Effector CD4-positive, alpha-beta T cell (primary cell): ENCODE measurements at places on chromosomes 2 and 18.

DNA sequence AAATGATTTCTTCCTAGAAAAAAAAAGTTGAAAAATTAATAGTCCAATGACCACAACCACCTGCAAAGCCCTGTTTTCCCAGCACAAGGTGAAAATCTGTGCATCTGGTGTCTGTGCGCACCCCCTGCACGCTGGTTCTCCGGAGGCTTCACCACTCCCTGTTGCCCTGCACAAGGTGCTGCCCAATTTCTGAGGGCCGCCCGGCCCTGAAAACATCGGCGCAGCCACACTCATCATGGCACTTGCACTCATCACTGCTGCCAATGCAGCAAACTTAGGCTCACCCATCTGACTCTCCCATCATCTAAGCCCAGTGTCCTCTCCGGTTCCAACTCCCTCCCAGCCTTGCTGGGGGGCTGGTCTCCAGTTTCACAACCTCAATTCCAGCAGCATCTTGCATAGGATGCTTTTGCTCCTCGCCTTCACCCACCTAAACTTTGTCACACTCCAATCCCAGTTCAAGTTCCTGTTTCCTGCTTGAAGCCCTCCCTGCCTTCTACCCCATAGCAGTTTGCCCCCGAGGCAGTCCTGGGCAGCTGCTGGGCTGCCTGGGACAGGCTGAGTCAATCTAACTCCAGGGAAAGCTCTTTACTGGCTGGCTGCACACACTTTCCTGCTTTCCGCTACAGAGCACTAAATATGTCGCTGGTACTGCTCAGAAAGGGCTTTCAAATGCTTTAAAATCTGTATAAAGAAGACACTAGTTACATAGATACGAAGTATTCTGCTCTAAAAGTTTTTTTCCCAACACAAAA lies 522.5 kb upstream of the ID2 start:
- DNase-seq, result no peak

- no peak for DNase-seq
These were observed 52.4 kb downstream of the TGFA start for GRCh38 chr2:70501215-70501614.

DNA sequence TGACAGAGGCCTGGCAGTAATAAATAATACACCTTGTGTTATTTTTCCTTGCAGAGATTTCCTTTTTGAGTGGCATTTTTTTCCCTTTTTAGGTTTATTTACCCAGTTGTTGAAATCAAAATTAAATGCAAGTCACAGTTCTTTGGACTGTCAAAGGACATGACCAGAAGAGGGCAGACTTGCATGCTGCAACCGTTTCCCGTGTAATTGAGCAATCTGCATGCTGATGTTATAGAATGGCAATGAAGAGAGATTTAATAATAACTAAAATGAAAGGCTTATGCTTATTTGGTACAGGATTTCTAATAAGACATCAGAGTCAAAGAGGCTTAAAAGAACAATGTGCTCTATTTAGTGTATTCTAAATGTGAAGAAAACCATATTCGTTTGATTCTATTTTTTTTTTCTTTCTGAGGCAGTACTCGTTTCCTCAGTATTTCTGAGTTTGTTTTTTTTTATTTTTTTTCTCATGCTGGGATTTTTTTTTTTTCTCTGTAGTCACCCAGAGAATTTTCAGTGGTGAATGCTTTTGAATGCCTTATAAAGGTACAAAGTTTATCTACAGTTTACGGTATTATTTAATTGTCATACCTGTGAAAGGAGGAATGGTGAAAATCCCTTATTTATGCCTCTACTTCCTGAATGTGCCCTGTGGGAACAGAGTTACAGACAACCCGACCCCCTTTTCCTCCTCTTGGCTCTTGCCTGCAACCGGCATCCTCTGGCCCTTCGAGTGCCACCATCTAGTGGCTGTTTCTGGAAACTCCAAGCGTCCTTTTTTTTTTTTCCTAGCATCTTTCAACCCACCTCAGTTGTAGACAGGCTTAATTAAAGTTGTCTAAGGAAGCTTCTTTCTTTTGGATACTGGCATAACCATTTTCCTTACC lies 368.5 kb downstream of the LRRTM1 start:
- no peak for DNase-seq

DNA sequence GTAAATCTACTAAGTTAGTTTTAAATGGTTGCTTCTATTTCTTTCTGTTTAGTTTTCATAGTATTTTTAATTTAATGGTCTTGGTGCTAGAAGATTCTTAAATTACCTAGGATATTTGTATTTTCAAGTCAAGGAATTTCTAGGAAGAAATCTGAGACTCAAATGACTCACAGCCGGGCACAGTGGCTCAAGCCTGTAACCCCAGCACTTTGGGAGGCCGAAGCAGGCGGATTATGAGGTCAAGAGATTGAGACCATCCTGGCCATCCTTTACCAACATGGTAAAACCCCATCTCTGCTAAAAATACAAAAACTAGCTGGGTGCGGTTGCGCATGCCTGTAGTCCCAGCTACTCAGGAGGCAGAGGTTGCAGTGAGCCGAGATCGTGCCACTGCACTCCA lies 95.5 kb downstream of the C2orf74 start:
- DNase-seq, result no peak

- DNase-seq, result no peak
These were observed 279.3 kb downstream of the TMX3 start for GRCh38 chr18:68435581-68435980.

GRCh38 chr2:96913398-96914202 lies 43.7 kb upstream of the SEMA4C start:
- DNase-seq, result peak; percentile 29

GRCh38 chr2:175575346-175576258 lies 394.1 kb upstream of the ATP5MC3 start:
- no peak for DNase-seq

DNA sequence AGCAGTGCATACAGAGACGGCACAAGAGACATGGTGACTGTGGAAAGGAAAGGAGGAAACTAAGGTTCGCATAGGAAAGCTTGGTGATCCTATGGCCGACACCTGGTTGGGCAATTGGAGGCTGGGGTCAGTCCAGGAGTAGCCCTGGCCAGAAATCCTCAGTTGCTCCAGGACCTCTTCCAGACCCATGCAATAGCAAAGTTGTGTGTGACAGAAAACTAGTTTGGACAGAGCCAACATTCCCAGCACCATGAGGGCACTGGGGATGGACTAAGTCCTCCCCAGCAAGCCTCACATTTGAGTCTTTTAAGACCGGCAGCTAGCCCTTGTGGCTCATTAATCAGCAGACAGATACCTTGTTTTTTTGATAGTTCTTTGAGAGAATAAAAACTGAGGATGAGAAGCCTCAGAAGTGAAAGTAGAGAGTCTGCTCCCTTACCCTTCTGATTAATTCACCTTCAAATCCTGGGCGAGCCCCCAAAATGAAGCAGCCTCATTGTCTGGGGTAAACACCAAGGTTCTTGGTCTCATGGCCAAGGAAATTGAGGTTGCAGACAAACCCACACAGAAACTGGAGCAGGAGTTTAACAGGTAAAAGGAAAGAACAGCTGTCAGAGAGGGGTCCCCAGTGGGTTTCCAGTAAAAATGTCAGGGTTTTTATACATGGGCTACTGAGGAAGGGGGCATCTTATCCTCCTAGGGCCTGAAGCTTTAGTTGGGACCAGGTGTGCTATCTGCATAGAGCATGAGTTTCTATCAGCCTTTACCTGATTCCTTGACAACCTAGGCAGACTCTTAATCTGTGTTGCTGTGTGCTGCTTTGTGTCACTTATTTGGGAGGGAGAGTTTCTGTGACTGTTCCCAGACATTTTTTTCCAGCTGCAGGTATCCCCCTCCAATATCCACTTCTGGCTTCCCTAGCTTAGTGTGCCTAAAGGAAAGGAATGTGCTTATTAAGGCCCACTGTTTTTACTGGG lies 39.1 kb downstream of the STK17B start:
- DNase-seq, result peak; percentile 47

GRCh38 chr18:53941601-53942338 lies 282.7 kb downstream of the MBD2 start:
- DNase-seq, result no peak

DNA sequence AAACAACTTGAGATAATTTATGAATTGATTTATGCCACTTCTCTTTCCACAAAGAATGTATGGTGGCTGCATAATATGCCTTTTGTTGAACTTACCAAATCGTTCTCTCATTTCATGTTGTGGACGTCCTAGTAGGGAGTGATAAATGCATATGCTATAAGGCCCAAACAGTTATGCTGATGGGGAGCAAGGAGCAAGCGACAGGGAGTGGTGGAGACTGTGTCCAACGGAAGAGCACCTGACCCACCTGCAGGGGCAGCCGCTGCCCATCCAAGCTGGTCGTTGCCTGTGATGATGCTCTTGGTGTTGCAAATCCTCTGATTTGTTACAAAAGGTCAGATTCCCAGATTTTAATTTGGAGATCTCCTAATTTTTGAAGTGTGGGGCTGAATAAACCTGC lies 31.0 kb upstream of the MGAT4A start:
- DNase-seq, result no peak

DNA sequence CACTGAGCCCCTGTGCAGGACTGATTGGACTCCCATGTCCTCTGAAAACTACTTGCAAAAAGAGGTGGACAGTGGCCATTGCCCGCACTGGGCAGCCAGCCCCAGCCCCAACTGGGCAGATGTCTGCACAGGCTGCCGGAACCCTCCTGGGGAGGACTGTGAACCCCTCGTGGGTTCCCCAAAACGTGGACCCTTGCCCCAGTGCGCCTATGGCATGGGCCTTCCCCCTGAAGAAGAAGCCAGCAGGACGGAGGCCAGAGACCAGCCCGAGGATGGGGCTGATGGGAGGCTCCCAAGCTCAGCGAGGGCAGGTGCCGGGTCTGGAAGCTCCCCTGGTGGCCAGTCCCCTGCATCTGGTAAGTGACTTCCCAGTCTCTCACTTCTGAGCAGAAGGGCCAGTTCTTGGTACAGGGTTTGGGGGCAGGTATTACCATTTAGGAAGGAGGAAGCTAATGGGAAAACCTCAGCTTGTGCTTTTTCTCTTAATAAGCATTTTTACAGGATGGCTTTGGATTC lies 44.1 kb downstream of the TNFRSF11A start:
- no peak for DNase-seq

- DNase-seq, result no peak
These were observed 77.2 kb upstream of the STK17B start for GRCh38 chr2:196248467-196249094.

DNA sequence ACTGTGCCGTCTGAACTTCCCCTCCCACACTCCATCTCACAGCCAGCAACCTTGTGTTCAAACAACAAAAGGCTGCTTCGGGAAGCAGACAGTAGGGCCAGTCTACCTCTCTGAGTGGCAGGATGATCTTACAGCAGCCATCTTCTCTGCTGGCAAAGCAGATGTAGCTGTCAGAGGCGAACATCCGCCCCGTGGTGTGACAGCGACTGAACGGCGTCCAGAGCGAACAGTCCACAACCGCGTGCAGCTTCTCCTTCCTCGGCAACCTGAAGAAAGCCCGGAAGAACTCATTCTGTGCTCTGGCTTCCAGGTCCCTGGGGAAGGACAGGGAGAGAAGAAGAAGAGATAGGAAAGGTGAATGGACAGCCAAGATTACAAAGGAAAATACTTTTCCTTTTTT lies 38.0 kb downstream of the RPL31 start:
- DNase-seq, result no peak

- no peak for DNase-seq
These were observed 94.4 kb downstream of the RAPH1 start for GRCh38 chr2:203440671-203441070.

DNA sequence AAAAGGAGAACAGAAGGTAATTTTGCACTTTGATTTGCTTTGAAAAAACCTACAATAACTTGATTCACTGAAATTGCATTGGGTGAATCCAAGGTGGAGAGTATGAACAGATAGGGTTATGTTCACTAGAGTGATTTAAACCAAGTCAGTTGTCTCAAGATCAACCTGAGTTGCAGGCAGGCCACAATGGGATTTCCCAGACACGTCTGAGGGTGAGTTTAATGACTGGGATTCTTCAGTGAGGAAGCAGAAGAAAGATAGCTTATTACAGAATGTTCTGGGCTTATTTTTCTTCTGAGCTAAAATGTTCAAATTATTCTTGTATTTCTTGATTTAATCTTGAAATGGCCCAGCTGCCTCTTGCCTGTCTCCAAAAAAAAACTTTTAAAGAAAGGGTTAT lies 20.1 kb downstream of the COL4A4 start:
- no peak for DNase-seq

DNA sequence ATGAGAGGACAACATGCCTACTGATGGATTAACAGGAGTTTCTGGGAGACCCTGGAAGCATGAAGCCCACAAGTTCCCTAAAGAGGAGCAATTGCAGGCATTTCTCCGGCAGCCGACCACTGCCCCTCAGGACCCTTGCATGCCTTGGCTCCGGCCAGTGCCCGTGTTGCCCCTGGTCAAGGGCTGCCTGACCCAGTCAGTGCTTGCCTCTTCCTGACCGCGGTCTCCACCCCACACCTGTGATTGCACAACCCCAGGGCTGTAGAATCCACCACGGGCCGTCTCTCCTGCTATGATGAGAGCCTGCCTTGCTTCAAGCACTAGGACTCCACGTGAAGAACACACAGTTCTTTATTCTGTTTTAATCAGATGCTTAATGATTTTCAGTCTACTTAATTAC lies 127.5 kb downstream of the GLI2 start:
- DNase-seq, result no peak

DNA sequence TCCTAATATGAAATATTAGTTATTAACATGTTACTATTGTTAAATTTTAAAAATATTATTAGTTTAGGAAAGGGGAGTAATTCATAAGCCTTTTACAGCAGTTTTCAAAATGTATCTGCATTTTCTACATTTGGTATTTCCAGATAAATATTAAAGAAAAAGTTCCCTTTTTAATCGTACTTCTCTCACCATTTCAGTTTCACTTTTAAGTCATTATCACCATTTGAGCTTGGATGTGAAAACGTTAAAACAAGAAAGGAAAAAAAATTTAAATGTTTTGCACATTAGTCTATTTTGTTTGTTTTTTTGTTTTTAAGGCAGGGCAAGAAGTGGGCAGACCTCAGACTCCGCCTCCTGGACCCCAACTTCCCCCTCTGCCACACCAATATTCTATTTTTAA lies 3.3 kb upstream of the SRSF7 start:
- DNase-seq, result no peak

DNA sequence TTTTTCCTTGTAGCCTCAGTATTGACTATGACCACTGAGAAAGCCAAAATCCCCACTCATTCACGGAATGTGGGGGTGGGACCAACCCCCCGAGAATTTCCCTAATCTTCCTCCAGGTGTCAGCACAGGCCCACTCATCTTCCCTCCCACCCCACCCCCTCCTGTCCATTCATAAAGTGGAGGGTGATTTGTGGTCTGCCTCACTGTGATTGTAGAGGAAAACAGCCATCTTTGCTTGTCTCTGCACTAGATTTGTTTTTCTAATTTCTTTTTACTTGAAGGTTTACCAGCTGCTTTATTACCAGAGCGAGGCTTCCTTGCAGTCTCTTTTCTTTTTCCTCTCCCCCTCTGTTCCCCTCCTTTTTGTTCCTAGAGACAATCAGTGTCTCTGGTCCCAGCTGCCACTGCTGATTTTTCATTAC lies 171.8 kb downstream of the ICOS start:
- peak; percentile 23 for DNase-seq

DNA sequence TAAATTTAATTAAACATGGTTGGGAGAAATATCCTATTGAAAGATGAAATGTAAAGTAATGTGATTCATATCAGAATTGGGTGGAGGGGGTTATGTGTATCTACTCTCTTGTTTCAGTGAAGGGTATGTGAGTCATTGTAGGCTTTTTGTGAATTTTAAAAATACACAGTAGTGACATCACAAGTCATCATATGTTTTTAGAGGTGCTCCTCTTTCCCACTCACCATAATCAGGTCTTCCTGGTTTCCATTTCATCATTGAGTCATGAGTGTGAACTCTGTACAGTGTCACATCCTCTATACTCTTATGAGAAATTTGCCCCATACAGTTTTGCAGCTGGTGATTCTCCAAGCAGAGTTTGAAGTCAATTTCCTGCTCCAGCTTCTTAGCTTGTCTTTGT lies 18.8 kb downstream of the FSIP2 start:
- no peak for DNase-seq
